ENCODE measurements at places on chromosomes 4 and X.

GRCh38 chr4:128471576-128471975 lies 184.0 kb upstream of the PGRMC2 start:
- no peak for DNase-seq

GRCh38 chrX:40371376-40371775 lies 209.4 kb upstream of the ATP6AP2 start:
- DNase-seq, result no peak

GRCh38 chr4:76197031-76197743 lies 16.4 kb downstream of the SCARB2 start:
- DNase-seq, result no peak

DNA sequence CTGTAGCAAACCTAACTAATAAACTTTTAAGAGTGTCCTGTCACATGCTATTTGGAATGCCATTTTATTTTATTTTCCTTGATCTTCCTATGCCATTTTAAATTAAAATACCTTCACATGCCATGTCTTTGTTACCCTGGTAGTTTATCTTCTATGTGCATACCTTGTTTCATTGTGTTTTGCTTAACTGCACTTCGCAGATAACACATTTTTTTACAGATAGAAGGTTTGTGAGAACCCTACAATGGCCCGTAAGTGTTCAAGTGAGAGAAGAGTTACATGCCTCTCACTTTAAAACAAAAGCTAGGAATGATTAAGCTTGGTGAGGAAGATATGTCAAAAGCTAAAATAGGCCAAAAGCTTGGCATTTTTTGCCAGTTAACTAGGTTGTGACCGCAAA lies 744.1 kb downstream of the STIM2 start:
- DNase-seq, result no peak

GRCh38 chr4:17577665-17578481 lies 875 bp downstream of the LAP3 start:
- no peak for DNase-seq

DNA sequence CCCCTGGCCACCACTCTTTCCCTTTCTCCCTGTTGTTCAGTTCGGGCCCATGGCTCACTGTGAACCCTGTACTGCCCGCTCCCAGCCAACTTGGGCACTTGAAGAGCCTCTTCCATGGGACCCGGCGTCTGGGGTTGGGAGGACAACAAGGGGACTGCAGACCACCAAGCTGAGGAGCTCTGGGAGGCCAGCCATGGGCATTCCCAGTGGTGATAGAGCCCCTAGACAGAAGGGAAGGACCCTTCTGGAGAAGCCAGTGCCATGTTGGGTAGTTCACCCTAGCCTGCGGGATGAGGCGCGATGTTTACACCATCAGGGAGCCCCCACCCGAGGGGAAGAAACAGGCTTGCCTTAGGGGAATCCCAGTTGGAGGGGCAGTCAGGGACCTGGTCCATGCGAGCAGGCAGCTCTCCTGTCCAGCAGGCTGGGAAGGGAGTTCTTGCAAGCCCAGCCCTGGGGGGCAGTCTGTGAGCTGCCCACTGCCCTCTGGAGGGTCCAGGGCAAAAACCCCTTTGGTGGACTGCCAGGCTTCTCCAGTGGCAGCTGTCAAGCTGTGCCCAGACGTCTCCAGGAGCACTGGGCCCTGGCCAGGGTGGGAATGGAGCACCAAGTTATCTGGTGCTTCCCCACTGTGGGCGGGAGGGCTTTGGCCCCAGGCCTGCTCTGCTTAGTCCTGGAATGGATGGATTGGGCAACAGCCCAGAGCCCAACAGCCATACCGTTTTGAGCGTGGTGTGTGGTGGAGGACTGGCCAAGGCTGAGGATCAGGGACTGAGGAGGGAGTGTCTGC lies 23.7 kb upstream of the UBA1 start:
- no peak for DNase-seq

DNA sequence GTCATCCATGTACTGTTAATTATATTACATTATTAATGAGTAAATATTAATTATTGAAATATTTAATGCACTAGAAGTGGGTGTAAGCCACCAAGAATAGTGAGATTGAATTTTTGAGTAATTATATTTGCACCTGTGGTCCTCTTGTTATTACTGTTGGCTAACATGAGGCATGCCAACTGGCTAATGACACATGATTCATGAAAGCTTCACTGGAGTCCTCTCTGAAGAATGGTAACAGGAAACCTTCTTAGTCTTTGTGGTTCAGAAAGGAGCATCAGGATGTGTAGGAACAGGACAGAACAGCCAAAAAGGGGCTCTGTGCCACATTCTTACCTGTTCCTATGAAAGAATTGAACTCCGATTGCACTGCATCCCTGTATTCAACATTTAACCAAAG lies 65.2 kb downstream of the SLC4A4 start:
- no peak for DNase-seq

- DNase-seq, result peak; percentile 8
Measured at GRCh38 chrX:100654261-100654660, 10.3 kb downstream of the SRPX2 start.

DNA sequence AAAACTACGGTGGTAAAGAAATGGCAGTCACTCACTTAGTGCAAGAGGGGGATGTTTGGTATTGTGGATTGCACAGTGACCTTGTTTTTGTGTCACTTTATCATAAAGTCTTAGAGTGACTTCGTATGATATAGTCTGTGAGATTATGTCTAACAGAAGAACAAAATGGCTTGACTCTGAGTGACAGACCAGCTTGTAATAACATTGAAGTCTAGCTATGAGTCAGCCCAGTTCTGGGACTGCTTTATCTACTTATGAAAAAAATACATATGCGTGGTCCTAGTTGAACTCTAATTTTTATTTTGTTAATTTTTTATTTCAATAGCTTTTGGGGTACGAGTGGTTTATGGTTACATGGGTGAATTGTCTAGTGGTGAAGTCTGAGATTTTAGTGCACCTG lies 20.0 kb downstream of the DCLK2 start:
- no peak for DNase-seq
